ENCODE measurements at places on chromosomes 5 and 9. TPM values are rescaled to one million over a fixed set of nuclear protein-coding genes. Genes with fewer than 3 reads are reported as not detected.

DNA sequence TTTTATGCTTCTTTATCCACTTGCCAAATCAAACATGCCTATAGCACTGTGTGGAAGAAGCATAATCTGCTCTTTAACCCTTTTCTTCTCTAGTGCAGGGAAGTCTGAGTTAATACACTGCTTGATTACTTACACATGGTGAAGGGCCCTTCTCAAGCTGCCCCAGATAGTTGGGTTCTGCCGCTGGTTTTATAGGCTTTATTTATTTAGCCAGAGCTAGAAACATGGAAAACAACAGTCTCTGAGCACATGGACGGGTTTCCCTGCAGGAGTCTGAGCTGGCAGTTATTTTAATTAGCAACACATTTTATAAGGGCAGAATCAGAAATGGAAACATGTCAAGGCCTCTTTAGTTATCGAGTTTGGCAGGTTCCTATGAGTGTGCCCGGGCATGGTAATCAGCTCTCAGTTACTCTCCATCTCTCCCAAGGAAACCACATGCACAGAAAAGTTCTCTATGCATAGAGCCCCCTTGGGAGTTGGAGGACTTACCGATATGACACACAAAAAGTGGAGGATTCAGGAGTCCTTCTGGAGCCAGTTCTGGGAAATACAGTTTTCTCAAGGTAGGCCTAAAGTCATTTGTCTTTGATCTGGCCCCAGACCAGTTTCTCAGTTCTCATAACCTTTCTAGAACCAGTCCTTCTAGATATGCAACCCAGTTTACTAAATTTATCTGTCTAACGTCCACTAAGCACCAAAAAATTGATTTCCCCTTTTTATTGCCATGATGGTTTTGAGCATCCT is 564.8 kb downstream of the ACTL7B start:
- DNase-seq: no peak

Gene PDE6A
- total RNA-seq: not detected

- no peak for DNase-seq
Measured at GRCh38 chr9:132006677-132007370, 72.8 kb downstream of the MED27 start.

Gene ZBTB6
- total RNA-seq: 11.5 TPM

Gene STARD4
- 10.8 TPM for total RNA-seq

Gene NKD2
- 7.1 TPM for total RNA-seq

- DNase-seq: no peak
Measured at GRCh38 chr9:5493679-5494511, 16.4 kb upstream of the PDCD1LG2 start.

GRCh38 chr5:173542964-173543363 is 73.5 kb downstream of the BOD1 start:
- no peak for DNase-seq

DNA sequence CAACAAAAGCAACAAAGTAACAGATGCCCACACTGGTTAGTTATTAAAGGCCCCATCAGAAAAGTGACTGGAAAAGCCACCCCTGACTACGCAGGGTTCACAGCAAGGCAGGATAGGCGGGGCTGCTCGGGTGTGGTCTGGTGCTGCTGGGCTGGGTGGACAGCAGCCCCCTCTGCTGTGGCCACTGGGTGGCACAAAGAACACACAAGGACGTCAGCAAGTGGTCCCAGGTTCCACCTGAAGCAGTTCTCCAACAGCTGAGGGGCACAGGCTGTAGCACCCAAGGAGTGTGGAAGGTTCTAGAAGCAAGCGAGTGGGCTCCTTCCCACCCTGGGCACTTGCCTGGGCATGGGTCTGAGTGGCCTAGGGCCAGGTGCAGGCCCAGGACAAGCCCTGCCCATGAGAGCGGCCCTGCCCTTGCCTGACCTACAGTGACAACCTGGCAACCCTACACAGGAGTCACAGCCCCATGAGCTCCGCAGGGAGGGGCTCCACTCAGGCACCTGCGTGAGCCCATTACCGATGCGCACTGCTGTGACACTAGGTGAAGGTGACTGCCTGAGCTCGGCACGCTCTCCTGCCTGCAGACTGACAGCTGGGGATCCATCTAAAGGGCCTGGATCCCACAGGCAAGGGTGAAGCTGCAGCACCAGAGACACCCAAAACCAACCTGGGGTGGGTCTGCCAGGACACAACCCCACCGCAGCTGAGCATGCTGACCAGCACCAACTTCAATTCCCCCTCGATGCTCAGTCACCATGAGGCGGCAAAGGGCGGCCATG is 8.1 kb downstream of the BRD9 start:
- no peak for DNase-seq

GRCh38 chr5:14301186-14301585 is 158.0 kb downstream of the TRIO start:
- DNase-seq: no peak

All from omental fat pad (tissue), 4 donors.